ENCODE measurements at places on chromosomes 6 and 20.

DNA sequence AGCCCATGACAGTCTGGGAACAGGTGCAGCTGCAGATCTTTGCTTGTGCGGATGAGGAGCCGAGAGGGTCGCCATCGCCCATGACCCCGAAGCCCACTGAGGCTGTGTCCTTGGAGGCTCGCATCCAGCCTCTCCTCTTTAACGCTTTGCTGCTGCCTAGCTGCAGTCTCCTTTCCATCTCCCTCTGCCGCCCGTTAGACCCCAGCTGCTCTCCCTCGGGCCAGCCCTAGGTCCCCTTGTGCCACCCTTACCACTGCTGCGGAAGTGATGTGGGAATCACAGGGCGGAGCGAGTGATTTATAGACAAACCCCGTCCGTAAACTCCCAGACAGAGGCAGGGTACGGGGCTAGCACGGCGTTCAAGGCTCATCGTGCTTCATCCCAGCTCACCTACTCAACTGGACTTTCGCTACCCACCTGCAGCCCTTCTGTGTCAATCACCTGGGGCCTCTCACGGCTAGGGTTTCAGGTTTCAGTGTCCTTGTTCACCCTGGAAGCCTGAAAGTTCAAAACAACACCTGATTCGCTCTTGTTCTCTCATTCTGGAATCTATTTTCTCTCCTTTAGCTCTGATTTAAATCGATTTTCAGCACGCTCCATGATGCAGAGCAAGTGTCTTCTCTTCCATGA lies 76.1 kb downstream of the PAX1 start:
- no peak for DNase-seq

GRCh38 chr20:51340451-51340840 lies 202.1 kb downstream of the NFATC2 start:
- no peak for DNase-seq

DNA sequence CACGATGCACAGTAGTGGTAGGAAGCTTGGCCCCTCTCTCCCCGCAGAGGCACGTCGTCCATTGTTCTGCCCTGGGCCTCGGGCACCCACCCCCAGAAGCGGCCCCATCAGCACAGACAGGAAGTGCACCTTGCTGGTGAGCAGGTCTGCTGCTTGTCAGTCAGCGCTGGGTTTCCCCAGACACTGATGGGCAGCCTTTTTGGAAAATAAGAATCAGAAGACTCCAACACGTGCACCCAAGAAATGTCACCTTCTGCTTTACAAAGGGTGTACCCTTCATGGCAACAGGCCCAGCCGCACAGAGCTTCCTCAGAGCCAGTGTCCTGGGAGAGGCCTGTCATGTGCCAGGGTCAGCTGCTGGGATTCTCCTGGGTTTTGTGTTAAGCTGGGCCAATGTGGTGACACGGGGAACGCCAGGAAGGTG lies 34.7 kb upstream of the IRF4 start:
- peak; percentile 65 for DNase-seq

DNA sequence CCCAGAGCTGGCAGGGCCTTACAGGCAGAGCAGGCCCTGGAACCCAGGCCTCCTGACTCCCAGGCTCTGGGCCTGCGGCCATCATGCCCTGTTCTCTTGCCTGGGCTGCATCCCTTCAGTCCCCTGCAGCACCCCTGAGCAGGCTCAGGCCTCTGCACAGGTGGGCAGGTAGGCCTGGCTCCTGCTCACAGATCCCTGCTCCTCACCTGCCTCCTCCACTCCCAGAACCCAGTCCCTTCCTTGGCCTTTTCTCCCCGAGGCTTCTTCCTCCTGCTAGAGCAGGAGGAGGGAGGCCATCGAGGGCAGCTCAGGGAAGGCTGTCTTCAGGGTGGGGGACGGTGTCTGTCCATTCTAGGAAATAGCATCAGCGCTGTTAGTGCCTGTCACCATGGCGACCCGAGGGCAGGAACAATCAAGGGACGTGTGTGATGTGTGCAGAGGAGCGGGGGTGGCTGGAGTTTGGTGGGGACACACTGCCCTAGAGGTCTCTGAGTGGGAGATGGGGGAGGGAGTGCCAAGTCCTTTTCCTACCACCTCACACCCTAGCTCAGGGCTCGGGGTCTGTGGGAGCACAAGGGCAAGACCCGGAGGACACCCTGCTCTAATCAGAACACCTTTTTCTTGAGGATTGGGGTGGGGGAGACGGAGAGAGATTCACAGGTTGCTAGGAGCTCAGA lies 26.6 kb downstream of the GLP1R start:
- DNase-seq, result peak; percentile 38

DNA sequence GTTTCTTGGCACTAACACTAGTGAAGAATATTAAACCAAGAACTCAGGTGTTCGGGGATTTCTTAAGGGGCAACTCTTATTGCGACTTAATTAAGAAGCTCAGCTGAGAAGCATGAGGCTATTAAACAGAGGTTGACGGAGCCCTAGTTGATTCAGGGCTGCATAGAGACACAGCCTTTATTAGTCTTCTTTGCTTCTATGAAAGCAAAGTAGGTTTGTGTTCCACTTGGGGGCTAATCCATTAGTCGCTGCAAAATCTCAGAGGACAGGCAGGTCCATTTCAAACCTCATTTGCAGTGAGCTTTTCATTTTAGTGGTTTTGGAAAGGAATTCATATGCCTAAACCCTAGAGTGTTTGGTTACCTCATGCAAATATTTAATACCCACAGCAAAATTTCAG lies 506.6 kb upstream of the SULF2 start:
- no peak for DNase-seq

DNA sequence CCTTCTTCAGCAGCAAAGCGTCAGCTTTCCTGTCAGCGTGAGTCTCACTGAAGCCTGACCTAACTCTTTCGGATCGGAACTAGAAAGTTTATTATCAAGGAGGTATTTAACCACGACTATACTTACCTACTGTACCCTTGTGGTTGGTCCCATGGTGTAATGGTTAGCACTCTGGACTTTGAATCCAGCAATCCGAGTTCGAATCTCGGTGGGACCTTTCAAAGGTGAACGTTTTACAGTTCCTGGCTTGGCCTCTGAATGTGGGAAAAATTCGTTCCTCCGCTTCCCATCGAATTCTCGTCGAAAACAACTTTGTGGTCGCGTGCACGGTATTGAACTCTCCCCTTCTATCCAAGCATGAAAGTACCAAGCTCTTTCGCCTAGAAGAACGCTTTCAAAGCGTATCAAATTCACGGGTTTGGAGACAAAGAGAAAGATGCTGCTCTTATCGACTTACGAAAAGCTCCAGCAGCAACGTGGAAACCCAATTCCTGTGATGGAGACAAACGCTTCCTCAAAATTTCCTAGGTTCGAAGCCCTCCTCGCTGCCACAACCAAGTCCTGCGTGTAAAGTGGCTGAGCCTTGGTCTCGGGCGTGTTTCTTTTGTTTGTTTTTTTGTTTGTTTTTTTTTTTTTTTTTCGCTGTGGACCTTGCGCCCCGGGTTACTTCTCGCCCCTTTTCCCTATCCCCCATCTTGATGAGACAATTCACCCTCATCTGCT lies 63.7 kb downstream of the GPX5 start:
- DNase-seq, result no peak

Measured in upper lobe of right lung (tissue), 1 donor.